COR-L47 (cell line): ENCODE measurements at places on chromosomes 13 and 19.

GRCh38 chr19:1871140-1871597 lies 7.8 kb upstream of the KLF16 start:
- no peak for DNase-seq

- DNase-seq, result no peak
Measured at GRCh38 chr13:80884056-80884785, 543.3 kb upstream of the SPRY2 start.

DNA sequence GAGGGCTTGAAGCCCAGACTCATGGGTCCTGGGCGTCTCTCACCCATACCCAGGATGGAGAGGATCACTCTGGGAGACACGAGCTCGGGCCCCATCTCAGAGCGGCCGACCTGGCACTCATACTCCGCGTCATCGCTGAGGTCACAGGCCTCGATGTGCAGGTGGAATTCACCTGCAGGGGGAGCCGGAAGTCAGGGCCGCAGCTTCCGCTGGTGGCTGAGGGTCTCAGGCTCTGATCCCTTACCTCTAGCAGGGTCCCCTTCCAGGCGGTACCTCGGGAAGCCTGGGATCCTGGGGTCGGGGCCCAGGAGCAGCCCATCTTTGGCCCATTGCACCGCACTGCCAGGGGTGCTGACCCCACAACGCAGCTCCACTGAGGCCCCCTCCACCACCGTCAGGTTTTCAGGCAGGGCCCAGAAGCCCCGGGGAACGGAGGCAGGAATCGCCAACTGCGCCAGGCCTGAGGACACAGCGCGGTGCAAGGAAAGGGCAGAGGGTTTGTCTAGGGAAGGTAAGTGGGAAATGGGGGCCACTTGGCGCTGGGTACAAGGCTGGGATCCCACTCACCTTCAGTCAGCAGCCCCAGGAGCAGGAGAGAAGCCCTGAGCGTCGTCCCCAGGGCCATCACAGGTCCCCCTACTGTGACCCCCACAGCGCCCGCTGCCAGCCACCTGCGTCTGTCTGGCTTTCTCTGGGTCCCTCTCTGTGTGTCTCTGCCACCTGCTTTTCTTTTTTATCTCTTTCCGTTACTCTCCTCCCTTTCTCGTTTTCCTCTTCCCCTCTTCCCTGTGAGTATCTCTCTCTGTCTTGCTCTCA lies 883 bp downstream of the NPHS1 start:
- no peak for DNase-seq

DNA sequence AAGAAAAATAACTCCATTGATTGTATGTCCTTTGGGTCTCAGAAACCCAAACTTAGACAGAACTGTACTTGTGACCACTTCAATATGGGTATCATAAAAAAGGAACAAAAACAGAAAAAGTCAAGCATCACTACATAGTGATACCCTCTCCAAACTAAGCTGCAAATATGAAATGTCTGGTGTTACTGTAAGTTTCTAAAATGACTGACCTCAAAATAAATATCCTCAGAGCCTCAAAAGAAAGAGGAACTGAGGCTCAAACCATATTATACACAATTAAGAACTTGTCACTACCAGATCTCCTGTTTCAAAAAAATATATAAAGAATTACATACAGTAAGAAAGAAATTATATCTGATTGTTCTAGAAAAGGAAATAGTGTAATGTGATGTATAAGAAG lies 787.9 kb upstream of the KLHL1 start:
- DNase-seq, result no peak

DNA sequence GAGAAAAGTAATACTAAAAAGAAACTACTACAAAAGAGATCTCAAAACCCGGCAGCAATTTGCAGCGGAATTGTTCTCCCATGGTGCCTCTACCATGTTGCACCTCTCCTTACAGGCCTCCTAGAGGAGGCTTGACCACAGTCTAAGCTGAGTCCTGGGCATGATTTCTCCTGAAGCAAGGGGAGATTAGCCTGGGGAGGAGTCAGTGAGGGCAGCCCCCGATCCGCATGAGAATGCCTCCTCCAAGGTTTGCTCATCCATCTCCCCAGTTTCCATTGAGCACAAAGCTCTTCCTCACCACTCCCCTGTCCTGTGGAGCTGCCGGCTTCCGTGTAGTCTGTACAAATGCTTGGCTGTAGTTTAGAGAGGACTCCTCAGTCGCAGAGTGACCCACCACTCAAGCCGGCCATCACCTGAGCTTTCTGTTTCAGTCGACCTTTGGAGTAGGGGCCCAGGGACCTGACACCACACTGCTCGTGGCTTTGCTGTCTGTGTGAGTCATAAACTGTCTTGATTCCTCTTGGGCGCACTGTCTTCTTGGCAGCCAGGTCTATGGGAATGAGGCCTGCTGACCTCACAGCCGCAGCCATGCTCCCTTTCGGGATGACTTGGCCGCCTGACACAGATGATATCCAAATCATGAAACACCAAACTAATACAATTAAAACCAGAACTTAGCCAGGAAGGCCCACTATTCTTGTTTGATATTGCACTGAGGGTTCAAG lies 72.3 kb downstream of the C1QTNF9 start:
- no peak for DNase-seq

DNA sequence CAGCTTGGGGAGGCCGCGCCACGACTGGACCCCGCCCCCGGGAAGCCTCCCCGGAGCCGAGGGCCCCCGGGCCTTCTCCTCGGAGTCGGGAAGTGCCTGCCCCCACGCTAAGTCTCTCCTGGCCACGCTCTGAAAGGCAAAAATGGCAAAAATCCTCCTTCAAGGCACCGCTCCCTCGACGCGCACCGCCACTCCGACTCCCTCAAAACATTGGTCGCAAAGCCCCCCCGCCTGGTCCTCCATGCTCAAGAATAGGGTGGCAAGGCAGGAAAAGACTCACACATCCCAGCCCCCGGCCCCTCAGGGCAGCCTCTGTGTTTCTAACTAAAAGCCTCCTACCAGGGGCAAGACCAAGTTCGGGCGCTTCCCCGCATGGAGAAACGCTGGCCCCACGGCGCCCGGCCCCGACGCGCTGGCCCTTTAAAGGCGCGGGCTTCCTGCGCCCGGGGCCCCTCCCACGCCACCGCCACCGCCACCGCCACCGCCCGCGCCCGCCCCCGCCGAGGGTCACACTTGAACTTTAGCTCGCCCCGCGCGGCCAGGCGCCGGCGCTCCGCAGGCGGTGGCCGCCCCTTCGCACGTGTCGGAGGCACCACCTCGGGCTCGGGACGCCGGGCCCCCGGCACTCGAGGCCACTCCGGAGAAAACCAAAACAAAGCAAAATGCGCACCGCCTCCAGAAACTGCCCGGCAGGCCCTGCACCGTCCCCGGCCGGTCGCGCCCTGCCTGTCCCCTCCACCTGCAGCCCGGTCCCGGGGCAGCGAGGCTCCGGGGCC lies 1.9 kb downstream of the FOXO1 start:
- no peak for DNase-seq

DNA sequence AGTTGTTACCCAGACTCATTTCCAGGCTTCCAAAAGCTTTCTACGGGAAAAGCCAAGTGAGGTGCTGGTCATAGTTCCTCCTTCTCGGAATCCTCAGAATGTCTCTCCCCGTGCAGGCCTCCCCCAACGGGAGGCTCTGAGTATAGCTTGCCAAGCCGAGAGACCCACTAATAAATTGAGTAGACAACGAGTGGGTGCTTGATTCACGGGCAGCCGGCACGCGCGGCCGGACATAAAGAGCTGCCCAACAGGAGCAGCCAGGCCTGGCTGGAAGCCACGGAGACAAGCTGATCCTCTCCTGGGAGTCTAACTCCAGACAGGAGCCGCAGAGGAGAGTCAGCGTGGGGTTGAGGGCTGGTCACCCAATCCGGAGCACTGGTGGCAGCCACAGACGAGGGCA lies 43.4 kb upstream of the MEDAG start:
- DNase-seq, result no peak

DNA sequence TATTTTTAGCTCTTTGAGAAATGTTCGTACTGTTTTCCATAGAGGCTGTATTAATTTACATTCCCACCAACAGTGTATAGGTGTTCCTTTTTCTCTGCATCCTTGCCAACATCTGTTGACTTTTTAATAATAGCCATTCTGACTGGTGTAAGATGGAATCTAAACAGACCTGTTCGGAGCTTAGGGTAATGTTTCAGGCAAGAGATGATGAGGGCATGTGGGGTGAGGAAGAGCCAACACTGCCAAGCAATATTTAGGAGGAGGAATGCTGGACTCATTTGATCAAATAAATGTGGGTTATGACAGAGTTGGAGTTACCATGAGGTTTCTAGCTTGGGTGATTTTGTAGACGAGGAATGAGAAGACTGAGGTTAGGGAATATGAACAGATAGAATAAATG lies 382.9 kb downstream of the KLF12 start:
- DNase-seq, result no peak

GRCh38 chr19:54218259-54218658 lies 4.5 kb downstream of the LILRB3 start:
- DNase-seq, result no peak

DNA sequence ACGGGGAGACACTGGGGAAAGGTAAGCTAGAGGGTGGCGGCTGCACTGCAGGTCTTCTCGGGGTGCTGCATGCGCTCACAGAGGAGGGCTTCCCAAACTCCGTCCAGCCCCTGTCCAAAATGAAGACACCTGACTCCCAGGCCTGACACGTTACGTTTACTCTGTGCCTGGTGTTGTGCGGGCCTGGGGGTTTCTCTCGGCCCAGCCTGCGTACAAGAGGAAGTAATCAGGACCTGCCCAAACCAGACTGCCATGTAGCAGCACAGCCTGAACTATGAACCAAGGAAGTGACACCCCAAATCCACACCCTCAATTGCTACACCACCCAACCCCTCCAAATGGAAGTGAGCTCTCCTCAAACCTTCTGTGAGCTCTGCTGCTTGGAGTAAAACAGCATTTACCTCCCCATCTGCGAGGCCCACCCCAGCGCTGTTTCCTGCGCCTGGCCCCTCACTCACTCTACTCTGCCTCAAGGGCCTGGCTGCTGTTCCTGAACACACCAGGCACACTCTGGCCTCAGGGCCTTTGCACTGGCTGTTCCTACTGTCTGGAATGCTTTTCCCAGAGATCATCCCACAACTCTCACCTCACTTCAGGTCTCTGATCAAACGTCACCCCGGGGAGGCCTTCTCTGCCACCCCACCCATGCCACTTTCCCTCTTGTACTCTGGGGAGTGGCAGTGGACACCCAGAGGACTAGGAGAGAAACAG lies 3.0 kb downstream of the HSPBP1 start:
- DNase-seq, result no peak
